Stimulated activated CD8-positive, alpha-beta memory T cell treated with anti-CD3 and anti-CD28 coated beads, Interleukin-4, amount 100 ng/mL, for 1 hour (primary cell): ENCODE measurements at places on chromosomes 1 and 21.

DNA sequence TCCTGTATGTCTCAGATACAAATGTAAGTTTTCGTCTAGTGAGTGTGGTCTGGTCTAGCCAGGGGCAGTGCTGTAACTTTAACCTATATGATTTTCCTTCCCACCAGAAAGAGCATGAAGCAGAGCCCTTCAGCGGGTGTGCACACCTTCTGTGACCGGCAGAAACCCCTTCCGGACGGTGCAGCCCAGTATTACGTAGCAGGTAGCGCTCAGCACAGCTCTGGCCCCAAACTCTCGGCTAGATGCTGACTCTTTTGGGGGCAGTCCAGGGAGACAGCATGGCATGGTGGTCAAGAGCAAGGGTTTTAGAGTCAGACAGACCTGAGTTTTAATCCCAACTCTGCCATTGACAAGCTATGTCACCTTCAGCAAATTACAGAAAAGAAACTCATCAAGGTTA is 28.0 kb upstream of the TMEM222 start:
- DNase-seq = no peak

DNA sequence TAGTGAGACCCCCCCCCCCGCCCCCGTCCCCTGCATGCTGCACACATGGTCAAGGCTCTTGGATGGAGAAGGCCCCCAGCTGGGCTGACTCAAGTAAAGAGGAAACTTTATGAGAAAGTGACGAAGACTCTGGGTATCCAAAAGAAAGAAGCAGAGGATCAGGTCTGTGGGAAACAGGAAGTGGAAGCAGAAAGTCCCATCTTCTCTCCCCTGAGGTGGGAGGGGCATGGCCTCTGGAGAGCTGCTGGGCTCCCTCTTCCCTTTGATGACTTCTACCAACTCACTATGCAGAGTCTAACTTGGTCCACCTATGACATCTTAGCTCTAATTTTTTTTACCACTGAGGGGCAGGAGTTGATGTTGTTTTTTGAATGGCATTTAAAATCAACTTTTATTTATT is 42.7 kb upstream of the LIN9 start:
- DNase-seq = no peak

GRCh38 chr1:44012941-44013609 is 18.2 kb downstream of the SLC6A9 start:
- no peak for DNase-seq

- DNase-seq = no peak
These were observed 1.2 kb upstream of the WNT3A start for GRCh38 chr1:228005511-228006033.

- no peak for DNase-seq
These were observed 4.2 kb downstream of the ADAMTS5 start for GRCh38 chr21:26962621-26963181.

DNA sequence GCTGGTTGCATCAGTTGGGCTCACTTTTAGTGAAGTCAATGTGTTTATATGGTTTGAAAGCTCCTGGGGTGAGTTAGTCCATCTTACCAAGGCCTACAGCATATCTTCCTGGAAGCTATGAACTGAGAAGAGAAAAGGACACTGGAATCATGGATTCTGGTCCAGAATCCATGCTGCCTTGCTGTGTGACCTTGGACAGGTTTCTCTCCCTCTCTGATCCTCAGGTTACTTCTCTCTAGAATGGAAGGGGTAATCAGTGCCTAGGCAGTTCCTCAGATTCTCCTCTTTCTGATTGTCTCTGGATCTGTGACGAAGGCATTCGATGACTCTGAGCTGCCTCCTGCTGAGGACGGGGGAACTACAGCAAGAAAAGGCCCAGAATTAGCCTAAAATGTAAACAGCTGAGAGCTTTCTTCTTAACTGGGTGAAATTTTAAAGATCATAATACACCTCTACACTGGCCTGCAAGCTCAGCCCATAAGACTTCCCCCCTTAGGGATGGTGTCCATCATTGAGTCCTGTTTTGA is 425.0 kb upstream of the VAMP3 start:
- DNase-seq = no peak

DNA sequence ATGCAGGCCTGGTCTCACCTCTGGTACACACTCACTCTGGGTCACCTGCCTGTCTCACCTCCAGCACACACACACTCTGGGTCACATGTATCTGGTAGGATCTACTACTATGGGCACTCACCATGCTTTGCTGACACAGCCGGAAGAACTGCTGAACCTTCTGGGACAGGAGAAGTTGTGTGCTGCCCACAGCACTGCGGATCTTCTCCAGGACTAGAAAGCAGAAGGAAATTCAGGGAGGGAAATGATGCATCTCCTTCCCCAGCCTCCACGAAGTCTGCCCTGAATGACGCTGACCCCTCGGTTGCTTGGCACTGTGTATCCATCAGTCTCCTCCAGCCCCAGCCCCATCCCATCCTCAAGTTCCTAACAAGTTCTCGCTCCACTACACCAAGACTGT is 7.9 kb upstream of the SMIM12 start:
- DNase-seq = no peak

GRCh38 chr1:223504741-223505140 is 111.5 kb downstream of the CCDC185 start:
- DNase-seq = no peak

DNA sequence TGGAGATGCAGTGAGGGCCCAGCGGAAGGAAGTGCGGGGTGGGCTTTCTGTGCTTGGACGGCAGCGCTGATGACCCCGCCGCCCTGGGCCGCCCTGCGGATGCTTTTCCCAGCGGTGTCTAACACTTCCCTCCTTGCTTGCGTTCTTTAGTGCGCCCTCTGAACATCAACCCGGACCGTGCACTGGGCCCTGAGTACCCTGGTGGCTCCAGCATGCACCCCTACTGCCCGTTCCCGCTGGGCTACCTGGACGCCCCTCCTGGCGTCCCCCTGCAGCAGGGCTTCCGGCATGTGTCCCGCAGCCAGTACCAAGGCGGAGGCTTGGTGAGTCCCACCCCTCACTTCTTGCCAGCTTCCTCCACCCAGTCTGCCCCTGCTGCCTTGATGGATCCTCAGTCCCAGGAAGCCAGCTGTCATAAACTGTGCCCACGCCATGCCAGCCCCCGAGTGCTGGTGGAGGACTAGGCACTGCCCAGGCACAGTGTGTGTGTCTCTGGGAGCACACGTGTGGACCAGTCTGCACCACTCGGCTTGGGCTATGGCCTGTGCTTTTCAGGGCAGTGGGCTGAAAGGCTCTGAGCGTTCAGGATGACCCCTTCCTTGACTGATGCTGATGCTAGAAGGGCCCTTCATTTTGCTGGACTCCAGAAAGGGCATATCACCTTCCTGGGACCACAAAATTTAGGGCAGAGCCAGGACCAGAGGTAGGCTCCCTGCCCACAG is 2.3 kb downstream of the DMRTB1 start:
- no peak for DNase-seq
